ENCODE measurements at places on chromosomes 3 and 15.
A peak's percentile ranks its signal among the peaks of the same experiment; 100 is the strongest.

GRCh38 chr15:71747128-71748083, 62.9 kb upstream of the NR2E3 start:
- peak; percentile 69 for DNase-seq

GRCh38 chr3:156445117-156446090, 109.5 kb downstream of the SSR3 start:
- DNase-seq = no peak

DNA sequence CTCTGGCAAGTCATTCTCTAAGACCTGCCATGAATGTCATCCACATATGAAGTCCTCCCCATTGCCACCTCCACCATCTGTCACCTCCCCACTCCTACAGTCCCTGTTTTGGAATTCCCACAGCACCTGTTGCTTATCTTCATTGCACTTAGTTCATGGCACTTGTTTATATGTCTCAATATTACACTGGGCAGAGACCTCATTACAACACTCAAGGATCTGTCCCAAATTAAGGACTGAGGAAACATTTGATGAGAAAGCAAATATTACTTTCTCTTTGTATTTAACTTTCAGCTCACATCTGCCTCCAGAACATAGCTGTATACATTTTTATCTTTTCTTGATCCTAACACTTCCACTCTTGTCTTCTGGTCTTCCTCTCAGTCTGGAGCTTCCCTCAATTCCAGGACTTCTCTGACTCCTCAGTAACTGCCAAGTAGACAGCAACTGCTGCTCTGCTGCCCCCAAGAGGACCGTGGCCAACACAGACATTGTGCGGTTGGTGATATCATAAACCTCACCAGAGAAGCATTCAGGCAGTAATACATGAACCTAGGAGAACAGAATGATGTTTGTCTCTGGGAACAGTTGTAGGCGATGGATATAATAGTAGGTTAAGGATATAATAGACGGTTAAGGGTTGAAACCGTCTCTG, 45.0 kb upstream of the FGF12 start:
- DNase-seq = peak; percentile 31

DNA sequence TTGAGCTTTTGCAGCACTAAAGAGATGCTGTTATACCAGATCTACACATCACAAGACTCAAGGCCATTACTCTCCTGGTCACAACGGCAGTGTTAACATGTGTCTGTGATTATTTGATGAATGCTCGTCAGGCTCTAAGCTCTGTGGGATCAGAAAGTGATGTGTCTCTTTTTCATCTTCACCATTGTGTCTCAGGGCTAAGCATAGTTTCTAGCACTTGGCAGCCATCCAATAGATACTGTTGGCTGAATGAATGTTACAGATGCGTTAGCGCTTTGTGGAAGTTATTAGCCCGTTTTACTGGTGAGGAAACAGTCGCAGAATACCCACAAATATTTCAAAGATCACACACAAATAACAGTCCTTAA, 1.2 kb upstream of the FAM81A start:
- DNase-seq = peak; percentile 11

DNA sequence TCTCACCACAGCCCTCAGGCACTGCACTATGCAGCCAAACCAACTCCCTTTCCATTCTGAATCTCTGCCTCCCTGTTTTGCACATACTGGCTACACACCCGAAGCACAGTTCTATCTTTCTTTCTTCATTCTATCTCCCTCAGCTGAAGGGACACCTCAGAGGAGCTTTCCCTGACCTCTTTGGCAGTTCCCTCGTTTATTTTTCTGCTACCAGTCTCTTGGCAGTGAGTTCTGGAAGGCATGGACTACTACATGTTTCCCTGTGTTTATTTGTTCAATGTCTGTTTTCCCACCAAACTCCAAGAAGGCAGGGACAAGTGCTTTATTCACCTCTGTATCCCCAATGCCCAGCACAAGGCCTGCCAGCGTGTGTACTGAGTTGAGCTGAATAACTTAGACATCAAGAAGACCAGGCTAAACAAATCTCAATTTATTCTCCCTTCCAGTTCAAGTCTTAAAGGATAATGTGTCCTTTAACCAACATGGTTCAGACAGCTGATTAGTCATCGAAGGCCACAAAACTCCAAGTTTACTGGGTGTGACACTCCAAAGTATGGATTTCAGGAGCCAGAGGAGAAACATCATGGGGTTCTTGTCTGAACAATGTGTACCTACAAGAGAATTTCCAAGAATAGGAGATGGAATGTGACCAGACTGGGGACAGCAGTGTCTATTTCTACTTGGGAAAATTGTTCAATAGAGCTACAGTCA, 260.1 kb upstream of the CTNNB1 start:
- DNase-seq = no peak
